Progenitor cell of endocrine pancreas (in vitro differentiated cells): ENCODE measurements at places on chromosomes 3 and 15.

GRCh38 chr3:69879051-69879450 is 120.5 kb upstream of the SAMMSON start:
- H3K27ac ChIP-seq, result no peak overlapping the region
- H3K27me3 ChIP-seq, result no peaks in the 10 kb centered on the region

DNA sequence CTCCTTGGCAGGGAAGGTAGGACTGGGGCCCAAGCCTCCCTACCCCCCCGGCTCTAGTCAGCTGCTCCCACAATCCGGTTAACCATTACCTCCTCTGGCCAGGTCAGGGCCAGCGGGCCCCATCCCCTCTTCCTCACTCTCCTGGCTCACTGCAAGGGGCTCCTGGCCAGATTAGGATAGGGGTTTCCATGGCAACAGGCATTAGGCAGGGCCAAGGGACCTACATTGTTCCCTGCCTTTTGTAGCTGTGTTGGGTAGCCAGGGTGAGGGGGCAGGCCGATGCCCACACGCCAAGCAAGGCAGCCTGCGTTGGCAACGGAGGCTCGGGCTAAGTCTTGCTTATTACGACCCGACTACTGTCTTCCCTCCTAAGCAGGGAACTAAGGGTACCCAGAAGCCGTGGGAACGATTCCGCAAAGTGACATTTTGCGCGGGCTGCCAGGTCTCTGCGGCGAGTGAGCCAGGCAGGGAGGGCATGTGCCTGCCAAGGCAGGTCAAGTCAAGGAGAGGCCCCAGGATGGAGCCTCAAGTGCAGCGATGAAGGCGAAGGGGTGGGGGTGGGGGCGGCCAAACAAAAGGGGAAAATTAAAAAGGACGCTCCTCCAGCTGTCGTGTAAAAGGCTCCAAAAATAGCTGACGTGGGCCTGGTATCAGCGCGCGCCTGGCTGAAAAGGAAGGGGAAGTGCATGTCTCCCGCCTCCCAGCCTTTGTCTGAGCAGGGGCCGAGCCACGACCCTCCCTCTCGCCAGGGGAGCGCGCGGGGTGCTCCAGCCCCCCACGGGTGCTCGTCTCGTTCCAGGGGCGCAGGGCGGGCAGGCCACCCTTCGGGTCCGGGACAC is 919 bp downstream of the IDH2 start:
- H3K36me3 ChIP-seq, result peaks cover 4% of the 10 kb centered on the region
- no peak for DNase-seq
- peaks cover 10% of the 10 kb centered on the region for H3K27me3 ChIP-seq
- peak overlapping the region; percentile 84 for H3K4me3 ChIP-seq

DNA sequence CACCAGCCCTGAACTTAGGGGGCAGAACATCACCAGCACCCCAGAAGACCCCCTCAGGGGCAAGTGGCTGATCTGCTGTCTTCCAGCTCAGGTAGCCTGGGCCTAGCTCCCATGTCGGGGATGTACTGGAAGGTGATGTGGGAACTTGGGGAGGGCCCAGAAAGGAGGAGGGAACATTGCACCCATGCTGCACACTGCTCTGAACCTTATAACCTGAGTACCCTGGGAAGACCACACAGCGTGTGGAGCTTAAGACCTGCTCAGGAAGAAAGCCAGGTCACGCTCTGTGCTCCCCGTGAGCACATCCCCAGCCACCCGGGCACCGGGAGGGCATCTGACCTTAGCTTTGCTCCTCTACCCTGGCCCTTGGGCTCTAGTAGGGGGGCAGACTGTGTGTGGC is 159.4 kb downstream of the ATP10A start:
- no peak overlapping the region for H3K27ac ChIP-seq
- H3K4me3 ChIP-seq, result no peak overlapping the region
- H3K4me1 ChIP-seq, result no peaks in the 10 kb centered on the region
- no peaks in the 10 kb centered on the region for H3K36me3 ChIP-seq
- DNase-seq, result no peak

DNA sequence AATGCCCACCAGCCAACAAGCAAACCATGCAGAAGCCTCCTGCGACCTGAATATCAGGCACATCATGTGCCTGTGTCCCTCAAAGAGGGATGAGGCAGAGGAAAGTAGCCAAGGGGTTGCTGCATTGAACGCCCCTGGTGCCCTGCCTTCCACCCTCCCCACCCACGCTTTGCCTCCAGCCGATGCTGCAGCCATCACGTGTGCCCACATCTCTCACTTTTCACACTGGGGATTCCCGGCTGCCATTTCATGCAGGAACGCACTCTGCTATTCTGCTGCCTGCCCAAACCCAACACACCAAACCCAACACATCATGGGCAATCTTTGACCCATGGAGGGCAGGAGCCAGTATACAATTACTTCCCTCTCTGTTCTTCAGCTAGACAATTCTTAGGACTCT is 462.2 kb upstream of the PROK2 start:
- no peaks in the 10 kb centered on the region for H3K4me1 ChIP-seq
- H3K27ac ChIP-seq, result no peak overlapping the region
- peaks cover 17% of the 10 kb centered on the region for H3K27me3 ChIP-seq
- no peaks in the 10 kb centered on the region for H3K36me3 ChIP-seq
- DNase-seq, result no peak

DNA sequence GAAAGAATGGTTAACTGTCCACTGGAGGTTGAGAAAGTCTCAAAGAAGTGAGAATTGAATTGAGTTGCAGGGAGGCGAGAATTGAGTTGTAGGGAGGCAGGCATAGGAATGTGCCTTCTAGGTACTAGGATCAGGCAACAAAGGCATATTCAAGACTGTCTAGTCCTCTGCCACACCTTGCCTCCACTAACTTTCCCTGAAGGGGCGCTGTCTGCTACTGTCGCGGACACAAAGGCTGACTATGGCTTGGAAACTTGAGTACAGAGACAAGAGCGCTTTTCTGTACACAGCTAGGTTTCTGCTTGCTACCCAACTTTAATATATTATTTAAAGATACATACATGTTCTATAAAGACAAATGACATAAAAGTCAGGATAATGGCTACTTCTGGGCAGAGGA is 10.4 kb upstream of the FBXL22 start:
- H3K4me1 ChIP-seq, result peaks cover 19% of the 10 kb centered on the region
- peaks cover 67% of the 10 kb centered on the region for H3K36me3 ChIP-seq
- H3K4me3 ChIP-seq, result no peak overlapping the region
- DNase-seq, result no peak
- H3K27me3 ChIP-seq, result no peaks in the 10 kb centered on the region

GRCh38 chr3:120129718-120130513 is 35.7 kb upstream of the GSK3B start:
- H3K4me3 ChIP-seq, result no peak overlapping the region
- H3K27ac ChIP-seq, result no peak overlapping the region
- no peaks in the 10 kb centered on the region for H3K27me3 ChIP-seq
- no peaks in the 10 kb centered on the region for H3K4me1 ChIP-seq

DNA sequence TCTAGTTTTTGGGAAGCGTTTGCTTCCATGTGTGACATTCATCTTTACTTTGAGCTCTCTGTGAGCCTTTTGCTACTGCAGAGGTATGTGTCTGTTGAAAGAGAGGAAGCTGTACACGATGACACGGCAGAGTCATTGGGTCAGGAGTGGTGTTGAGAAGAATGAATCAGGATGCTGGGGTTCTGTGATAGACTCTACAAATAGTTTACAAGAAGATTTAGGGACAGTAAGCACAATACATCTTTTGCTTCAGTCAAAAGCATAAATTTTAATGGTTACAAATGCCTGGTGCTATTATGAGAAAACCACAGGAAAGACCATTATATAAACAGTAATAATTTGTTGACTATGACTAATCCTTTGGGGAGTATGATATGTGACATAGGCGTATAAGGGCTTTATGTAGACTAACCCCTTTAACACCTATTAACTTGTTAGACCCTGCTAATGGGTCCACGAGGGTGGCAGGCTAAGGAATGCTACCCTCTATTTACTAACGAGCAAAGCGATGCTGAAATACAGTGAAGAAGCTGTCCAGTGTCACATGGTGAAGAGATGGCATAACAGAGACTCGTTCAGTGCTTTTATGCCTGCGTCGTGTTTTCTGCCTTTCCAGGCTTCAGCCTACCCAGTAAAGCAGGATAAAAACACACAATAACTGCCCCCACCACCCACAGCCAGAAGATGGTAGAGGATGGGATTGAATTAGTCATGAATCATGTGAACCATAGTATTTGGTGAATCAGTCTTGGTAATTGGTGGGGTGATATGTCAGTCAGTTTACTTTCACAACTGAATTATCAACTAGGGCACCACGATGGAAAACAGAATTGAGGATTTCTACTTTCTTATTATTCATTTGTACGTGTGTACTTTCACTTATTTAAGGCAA is 118.8 kb downstream of the LPP start:
- DNase-seq, result no peak
- no peaks in the 10 kb centered on the region for H3K27me3 ChIP-seq
- peaks cover 36% of the 10 kb centered on the region for H3K4me1 ChIP-seq
- H3K36me3 ChIP-seq, result peaks cover 10% of the 10 kb centered on the region
- H3K4me3 ChIP-seq, result no peak overlapping the region

DNA sequence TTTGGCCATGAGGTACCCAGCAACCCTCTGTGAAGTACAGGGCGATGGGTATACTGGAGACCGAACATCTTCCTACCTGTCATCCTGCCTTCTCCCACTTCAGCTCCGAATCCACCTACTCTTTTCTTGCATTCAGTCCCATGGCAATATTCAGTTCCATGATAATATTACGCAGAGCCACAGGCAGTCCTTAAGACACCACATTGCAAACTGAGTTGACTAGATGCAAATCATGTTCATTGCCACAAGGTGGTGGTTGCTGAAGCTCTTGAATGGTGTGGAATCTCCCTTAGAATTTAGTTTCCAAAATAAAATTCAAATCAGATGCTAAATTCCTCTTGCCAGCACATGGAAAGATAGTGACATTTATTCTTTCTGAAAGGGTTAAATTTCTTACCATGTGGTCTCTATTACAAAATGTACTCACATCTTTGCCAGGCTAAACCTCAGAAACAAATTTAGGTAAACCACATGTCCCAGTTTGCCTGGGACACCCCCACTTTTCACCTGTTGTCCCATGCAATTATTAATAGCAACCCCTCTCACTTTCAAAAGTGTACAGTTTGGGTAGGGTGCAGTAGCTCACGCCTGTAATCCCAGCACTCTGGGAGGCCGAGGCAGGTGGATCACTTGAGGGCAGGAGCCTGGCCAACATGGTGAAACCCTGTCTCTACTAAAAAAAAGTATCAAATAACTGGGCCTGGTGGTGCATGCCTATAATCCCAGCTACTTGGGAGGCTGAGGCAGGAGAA is 1.7 kb upstream of the NME9 start:
- H3K27ac ChIP-seq, result no peak overlapping the region
- H3K27me3 ChIP-seq, result peaks cover 3% of the 10 kb centered on the region
- no peak for DNase-seq
- peaks cover 16% of the 10 kb centered on the region for H3K4me1 ChIP-seq
- H3K36me3 ChIP-seq, result no peaks in the 10 kb centered on the region

- H3K4me3 ChIP-seq, result no peak overlapping the region
- H3K36me3 ChIP-seq, result peaks cover 5% of the 10 kb centered on the region
- no peak for DNase-seq
- no peaks in the 10 kb centered on the region for H3K4me1 ChIP-seq
Measured at GRCh38 chr15:50232791-50233190, 32.7 kb downstream of the HDC start.

DNA sequence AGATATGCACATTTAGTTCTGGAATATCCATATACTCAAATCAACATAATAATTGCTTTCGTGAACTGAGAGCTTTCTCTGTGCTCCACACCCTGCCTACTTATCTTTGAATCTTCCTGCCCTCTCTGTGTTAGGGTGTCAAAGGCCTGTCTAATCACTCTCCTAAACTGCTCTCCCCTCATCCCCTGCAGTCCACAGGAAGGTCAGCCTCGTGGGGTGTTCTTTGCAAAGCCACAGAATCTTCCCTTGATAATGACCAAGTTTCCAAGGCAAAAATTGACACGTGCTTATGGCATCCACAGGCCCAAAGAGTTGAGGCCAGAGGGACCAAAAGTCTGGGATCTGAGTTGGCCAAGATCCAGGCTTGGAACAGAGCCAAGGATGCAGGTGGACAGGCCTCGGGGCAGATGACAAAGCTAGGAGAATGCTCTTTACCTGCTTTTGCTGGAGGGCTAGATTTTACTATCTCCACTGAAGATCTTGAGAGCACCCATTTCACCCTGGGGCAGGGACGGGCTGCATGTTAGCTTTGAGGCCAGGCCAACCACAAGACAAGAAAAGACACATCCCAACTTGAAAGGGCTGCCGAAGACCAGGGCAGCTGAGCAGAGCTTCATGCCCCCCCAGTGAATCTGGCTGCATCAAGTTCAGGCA is 20.4 kb downstream of the BHLHE40 start:
- H3K4me3 ChIP-seq, result no peak overlapping the region
- H3K4me1 ChIP-seq, result no peaks in the 10 kb centered on the region
- no peaks in the 10 kb centered on the region for H3K36me3 ChIP-seq
- no peak for DNase-seq
- H3K27ac ChIP-seq, result no peak overlapping the region

GRCh38 chr3:115019900-115020299 is 127.2 kb downstream of the ZBTB20 start:
- no peaks in the 10 kb centered on the region for H3K27me3 ChIP-seq
- no peak for DNase-seq
- no peak overlapping the region for H3K4me3 ChIP-seq
- peaks cover 10% of the 10 kb centered on the region for H3K36me3 ChIP-seq
- no peaks in the 10 kb centered on the region for H3K4me1 ChIP-seq
- H3K27ac ChIP-seq, result no peak overlapping the region

DNA sequence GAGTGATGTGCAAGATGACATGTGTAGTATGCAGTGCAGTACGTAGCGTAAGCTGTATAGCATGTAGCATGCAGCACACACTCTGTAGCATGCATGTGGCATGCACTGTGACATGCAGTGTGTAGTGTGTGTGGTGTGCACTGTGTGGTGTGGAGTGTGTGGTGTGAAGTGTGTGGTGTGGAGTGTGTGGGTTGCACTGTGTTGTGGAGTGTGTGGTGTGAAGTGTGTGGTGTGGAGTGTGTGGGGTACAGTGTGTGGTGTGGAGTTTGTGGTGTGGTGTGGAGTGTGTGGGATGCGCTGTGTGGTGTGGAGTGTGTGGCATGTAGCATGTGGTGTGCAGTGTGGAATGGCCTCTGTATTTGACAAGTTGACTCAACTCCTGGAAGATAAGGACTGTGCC is 39.2 kb downstream of the ROPN1B start:
- no peaks in the 10 kb centered on the region for H3K27me3 ChIP-seq
- H3K27ac ChIP-seq, result no peak overlapping the region
- no peaks in the 10 kb centered on the region for H3K4me1 ChIP-seq
- DNase-seq, result no peak
- peaks cover 22% of the 10 kb centered on the region for H3K36me3 ChIP-seq

DNA sequence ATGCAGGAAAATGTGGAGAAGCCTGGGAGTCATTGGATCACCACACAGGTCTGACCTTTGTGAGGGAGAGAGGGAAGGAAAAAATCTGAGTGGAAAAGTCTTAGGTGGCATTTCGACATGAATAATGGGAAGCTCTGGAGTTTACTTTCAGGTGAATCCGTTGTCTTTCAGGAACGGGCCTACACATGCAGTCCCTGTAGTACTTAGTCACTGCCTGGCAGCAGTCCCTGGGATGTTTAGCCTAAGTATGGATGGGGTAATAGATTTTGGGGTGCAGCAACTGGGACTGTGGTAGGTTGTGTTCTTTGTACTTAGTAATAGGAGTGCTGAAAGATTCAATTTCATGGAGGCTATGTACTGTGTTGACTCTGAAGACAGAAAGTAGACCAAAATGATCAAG is 227.5 kb upstream of the EPHA3 start:
- no peak overlapping the region for H3K4me3 ChIP-seq
- H3K27ac ChIP-seq, result no peak overlapping the region
- H3K4me1 ChIP-seq, result no peaks in the 10 kb centered on the region
- DNase-seq, result no peak
